ENCODE measurements at places on chromosomes 7 and 10.

DNA sequence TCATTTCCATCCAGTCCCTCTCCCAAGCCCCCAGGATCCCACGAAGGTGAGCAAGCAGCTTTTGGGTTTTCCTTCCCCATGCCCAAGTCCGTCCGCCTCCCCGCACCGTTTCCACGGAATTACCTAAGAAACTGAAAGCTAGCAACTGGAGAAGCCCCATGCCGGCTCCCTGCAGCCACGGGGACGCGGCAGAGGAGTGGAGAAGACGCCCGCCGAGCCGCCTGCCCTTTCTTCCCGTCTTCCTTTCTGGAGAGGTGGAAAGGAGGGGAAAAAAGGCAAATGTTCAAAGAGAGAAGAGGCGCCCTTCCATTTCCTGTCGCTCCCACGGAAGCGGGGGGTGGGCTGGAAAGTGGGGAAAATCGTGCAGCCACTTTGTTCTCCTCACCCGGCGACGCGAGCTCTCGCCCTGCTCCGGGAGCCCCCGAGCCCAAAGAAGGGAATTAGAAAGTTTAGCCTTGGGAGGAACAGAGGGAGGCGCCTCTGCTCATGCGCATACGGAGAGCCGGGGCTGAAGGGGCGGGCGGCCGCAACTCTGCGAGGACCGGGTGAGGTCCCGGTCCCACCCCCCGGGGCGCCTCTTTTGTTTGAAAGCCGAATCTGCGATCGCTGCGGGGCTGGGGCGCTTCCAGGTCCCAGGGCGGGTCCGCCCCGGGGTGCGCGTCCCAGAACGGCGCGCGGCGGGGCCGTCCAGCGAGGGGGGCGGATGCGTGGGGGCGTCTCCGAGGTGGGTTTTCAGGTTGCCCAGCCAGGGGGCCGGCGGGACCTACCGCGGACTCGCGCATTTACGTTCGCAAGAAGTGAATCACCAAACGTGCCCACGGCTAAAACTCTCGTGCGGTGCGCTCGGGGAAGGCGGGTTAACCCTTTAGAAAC, at the start of gene LAMB1:
Gene LAMB1, minus strand, starts transcription at position 436 of the 873 bp plus-strand sequence. Its CDS starts 276 bp downstream, at position 160.
- no peak for DNase-seq

DNA sequence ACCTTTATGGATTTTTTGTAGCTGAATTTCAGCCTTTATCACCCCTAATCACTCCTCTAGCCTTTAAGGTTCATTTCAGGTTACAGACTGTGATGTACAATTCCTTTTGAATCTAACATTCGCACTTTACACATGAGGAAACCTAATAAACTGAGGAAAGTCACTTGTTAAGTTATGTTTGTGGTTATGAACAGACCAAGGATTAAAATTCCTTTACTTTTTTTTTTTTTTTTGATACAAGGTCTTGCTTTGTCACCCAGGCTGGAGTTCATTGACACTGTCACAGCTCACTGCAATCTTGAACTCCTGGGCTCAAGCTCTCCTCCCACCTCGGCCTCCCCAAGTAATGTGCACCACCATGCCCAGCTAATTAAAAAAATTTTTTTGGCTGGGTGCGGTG, 3.6 kb downstream of the MCU start:
- DNase-seq: no peak

DNA sequence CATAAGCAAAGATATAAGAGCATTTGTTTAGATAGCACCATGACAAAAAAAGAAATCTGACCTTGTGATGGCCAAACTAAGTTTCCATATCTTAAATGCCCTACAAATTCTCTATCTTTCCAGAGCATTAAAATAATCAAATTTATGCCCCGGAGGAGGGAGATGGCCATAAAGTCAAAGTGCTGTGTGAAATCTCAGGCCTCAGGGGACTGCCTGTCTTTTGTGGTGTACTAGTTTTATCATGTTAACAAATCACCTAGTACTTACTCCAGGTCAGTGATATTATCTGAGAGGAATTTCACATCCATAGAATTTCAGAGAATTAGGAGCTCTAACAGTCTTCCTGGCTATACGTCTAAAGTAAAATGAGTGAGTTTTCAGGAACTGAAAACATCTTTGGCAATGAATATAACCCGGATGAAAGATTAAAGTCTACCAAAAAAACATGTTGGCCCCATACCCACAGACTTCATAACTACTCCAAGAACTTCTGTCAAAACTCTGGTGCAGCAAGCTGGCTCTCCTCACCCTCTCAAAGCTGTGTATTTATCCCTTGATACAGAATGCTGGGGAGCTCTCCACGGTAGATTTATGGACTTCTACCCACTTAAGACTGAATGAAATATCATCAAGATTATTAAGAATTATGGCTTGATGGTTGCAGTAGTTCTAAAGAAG, 682.8 kb downstream of the SORCS1 start:
- no peak for DNase-seq

DNA sequence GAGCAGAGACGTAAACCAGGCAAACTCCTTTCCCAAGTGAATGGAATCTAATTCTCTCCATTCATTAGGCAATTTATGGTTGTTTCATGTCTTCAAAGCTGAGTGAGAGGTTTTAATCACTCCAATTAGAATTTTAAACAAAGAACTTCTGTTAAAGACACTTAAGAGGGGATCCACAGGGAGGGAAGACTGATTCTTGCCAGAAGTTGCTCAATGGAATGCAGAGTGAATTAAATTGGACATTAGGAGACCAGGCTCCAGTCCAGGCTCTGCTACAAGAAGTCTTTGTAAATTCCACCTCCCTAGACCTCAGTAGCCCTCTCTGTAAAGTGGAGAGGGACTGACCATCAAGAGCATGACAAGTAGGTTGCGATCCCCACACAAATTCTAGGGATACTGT, 130.7 kb upstream of the TMEM72 start:
- no peak for DNase-seq

GRCh38 chr10:68082872-68083271, 7.8 kb upstream of the HERC4 start:
- DNase-seq: no peak

DNA sequence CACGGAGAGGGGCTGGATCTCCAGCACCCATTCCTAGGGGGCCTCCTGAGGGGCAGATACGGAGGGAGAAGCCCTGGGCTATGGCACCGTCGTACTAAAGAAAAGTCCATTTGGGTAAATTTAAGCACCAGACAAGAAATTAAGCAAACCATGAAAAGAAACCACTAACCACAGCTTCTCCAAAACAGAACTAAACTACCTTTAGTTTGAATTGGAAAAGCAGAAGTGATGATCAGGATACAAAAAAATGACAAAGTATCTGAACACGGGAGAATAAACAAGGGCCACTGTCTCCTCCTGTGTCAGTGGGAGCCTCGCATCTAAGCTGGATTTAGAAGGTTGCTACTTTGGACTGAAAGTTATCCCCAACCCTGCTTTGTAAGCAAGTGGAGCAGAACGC, 69.1 kb downstream of the DIP2C start:
- no peak for DNase-seq

DNA sequence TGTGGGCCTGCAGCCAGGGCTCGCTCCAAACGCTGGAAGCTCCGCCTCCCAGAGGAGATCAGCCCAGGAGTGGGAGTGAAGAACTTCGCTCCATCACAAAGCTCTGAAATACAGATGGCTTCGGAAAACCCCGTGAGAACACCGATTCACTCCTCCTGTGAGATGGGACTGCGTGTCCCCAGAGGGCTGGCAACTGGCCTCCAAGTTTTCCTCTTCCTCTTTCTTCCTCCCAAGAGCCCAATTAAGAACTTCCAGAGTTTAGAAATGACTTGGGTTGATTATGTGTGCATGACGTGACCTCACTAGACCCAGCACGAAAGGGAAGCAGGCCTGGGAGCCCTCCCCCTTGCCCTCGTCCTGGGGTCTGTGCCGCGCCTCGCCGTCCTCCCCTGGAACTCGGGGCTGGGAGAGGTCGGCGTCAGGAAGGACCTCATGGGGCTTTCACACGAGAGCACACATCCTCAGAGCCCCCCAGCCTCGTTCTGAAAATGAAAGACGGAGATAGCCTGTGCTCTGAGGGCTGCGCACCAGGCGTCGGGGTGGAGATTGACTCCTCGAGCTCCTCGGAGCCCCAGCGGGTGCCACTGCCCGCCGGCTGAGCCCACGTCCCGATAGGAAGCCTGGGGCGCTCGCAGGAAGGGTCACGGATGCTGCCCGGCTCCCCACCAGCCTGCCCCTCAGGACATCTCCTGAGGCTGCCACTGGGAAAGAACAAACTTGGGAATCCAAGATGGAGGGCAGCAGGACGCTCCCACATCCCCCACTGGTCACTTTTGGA, 37.8 kb downstream of the PTPRN2 start:
- no peak for DNase-seq

DNA sequence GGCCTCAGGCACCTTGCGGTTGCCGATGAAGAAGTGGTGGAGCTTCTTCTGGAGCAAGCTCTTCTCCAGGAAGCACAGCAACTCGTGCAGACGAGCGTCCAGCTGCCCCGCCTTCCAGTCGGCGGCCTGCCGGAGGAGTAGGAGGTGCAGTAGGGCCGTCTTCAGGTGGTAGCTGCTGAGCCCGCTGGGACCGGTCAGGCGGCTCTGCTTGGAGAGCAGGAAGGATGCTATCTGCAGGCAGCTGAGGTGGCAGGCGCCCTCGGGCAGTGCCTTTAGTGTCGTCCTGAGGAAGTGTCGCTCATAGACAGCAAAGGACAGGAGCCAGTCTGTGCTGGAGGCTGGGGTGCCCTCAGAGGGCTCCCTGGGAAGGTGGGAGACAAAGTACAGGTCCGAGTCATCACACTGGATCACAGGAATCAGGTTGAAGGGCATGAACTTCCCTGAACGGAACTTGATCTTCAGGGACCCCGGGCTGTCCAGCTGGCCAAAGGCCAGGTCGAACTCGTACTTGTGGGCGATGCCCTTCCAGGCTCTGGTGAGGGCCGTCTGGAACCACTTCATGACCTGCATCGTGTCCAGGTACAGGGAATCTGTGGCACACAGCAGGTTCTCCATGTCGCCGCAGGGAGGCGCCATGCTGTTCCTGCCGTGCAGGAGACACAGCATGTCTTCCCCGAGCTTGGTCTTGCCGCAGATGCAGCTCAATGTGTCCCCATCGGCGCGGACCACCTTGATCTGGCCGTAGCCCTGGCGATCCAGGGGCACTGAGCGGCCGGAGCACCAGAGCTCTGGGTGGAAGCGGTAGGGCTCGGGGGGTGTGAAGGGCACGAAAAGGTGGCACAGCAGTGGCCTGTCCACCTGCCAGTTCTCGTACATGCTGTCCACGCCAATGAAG, 23.4 kb downstream of the ITPRIP start:
- DNase-seq: no peak

All from natural killer cell (primary cell).